Central memory CD4-positive, alpha-beta T cell (primary cell): ENCODE measurements at places on chromosomes 2 and 18.
A peak's percentile ranks its signal among the peaks of the same experiment; 100 is the strongest.

- peak; percentile 75 for DNase-seq
These were observed 7.5 kb downstream of the SERTAD2 start for GRCh38 chr2:64646007-64646880.

DNA sequence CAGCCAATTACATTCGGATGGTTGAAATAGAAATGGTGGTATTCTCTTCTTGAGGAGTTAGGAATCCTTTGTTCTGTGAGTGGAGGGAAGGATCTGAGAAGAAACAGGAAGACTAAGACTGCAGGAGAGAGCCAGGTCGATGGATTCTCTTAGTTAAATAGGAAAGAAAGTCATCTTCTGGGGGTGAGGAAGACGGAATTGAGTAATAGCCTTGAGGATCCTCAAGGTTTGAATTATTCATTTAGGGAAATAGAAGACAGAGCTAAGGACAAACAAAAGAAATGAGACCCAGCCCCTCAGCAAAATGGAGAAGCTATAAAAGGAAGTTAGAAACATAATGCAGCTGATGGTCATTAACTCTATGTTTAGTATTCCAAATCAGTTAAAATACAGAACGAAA lies 1.8 kb downstream of the LAPTM4A start:
- DNase-seq = no peak

DNA sequence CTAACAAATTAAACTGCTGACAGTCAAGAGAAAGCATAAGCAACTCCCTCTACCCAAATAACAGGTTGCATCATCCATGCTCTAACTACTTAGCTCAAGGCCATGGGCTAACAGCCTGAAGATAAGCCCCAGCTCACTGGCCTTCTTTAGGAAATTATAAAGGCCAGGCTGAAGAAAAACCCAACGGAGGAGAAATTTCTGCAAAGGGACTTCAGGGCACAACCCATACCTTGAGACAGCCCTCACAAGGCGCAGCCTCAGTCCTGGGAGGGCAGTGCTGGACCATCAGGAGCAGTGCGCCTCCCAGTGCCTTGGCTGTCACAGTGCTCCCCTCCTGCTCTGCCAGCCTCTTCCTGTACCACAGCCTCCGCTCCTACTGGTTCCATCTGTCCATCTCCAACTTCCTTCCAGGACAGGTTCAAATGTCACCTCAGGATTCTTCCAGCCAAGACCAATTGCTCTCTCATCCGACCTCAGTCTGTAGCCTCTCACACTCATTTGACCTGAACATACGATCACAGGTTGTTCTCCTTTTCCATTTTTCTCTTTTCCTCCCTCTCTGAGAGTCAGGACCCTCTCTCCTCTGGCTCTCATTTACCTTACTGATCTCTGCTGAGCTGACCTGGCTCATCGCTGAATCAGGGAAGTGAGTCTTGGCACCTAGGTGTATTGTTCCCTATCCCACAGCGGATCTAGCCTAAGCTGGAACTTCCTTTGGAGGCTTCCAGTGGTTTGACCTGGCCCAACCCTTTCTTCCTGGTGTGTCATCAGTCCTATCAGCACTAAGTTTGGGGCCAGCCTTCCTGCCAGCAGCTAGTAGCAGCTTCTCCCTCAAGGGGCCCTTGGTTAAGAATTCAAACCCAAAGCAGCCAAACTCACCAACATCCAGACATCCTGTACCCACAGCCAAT lies 1.9 kb downstream of the MCFD2 start:
- no peak for DNase-seq

DNA sequence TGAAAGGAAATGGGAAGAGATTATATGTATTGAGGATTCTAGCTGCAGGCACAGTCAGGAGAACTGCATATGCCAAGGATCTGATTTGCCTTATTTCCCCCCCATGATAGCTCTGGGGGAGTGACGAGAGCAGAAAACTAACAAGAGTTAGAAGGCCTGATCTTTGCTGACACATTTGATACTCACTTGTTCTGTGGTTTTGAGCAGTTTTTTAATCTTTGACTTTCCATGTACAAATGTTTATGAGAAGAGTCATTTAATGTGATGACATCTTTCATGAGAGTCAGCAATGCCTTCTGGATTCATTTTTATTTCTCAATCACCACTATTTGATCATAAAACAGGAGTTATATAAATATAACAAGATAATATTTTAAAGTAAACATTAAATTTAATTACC lies 12.7 kb upstream of the SERPINB7 start:
- no peak for DNase-seq
